NCI-H1092 (cell line): ENCODE measurements at places on chromosomes 11 and 22.

DNA sequence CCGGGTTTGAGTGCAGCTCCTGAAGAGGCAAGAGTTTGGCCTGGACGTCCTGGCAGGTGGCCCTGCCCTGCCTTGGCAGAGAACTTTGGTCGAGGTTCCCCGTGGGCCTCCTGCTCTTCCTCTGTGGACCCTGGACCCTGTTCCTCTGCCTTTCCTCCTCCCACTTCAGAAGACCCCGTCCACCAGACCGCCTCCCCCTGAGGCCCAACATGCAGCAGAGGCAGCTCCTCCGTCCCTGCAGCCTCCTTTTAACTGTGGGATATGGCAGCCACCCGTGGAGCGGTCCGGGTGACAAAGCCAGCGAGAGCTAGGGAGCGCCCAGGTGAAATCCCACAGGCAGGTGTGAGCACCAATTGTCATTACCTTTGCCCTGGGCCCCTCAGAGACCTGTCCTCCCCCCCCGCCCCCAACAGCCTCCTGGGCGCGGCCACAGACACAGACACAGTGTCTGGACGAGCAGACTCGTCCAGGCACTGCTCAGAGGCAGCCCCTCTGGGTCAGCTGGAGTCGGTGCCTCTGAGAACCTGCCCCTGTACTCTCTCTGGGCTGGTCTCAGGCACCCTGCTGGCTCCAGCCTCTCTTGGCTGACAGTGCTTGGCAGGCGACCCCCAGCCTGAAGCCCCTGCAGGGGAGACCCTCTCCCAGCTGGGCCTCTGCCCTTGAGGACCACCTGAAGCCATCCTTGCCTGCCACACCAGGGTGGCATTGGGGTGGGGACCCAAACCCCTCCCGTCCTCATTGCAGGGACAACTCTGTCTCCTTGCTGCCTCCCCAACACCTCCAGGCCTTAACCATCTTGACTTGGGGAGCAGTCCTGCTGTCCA is 4.1 kb upstream of the PTDSS2 start:
- no peak for DNase-seq

DNA sequence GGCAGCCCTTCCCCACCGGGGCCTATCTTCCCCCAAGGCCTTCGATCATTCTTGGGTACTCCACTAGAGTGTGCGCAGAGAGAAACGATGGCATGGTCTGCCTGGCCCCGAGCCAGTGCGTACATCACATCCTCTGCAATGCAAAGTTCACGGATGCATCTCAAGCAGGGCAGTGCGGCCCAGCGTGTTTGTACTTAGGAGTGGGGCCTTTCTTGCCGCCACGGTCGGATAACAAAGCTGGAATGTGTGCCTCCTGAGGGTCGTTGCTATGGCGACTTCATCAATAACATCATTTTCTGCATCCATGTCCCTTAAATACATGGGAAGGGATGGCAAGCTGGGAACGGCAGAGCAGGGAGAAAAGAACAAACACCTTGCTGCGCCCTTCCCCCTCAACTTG is 73.9 kb downstream of the SCUBE1 start:
- no peak for DNase-seq

DNA sequence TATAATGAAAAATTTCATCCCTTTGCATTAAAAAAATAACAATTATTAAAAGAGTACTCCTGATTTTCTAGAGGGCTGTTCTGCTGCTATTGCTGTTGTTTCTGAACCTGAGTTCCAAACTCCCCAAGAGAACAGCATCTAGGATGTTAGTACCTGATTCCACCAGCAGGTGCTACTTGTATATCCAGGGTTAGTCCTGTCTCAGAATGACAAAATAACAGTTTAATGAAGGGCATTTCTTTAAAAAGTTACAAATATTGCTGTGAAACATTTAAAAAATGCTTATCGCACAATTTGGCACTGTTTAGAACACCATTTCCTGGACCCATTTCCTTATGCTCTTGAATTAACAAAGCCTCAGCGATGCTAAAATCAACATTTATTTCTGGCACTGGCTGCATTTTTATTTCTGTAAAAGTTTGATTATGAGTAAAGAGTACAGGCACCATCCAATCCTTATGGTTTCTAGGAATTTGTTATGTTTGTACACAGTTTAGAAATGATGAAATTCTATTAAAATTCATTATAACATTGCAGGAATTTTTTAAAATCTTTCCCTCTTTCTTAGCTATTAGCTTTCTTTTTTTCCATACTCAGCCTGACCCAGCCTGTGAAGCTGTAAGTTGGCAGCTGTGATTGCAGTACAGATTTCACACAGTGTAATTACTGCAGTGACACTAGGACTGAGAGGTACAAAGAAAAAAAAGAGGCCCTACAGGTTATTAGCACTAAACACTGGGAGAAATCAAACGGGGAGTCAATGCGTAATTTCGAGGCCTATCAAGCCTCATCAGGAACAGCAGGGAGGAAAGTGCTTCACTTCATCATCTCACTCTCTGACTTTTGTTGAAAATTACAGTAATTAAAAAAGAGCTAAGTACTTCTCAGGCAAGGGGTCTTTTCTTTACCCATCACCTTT is 208.8 kb downstream of the DCDC1 start:
- peak; percentile 12 for DNase-seq

- DNase-seq: no peak
These were observed 4.0 kb downstream of the DGCR8 start for GRCh38 chr22:20083891-20084546.

- DNase-seq: peak; percentile 11
These were observed 15.5 kb upstream of the UPK3A start for GRCh38 chr22:45268958-45269844.

GRCh38 chr22:20663941-20664593 is 109.8 kb upstream of the SERPIND1 start:
- no peak for DNase-seq

DNA sequence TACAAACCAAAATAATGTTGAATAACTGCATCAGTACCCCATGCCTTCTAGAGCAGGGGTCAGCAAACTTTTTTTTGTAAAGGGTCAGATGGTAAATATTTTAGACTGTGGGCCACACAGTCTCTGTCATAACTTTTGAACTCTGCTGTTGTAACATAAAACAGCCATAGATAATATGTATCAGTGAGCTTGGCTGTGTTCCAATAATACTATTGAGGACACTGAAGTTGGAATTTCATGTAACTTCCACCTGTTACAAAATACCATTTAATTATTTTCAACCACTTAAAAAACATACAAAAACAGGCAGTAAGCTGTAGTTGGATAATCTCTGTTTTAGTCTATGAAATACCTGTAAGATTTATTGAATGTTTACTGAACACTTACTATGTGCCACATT is 55.2 kb downstream of the PICALM start:
- no peak for DNase-seq

DNA sequence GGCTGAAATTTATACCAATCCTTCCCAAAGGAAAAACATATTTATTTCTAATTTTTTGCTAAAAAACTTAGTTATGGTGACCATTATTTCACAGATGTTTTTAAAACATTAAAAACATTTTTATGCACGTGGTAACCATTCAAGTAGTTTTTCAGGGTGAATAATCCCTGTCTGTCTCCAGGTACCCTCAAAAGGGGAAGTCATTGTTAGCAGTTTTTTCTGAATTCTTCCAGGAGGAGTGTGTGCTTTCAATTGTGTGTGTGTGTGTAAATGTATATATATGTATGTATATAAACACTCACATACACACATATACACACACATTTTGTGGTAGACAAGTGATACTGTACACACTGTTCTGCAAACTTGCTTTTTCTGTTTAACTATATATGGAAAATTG is 43.9 kb downstream of the MIAT start:
- DNase-seq: no peak

GRCh38 chr11:87324817-87325489 is 287.2 kb downstream of the TMEM135 start:
- no peak for DNase-seq

DNA sequence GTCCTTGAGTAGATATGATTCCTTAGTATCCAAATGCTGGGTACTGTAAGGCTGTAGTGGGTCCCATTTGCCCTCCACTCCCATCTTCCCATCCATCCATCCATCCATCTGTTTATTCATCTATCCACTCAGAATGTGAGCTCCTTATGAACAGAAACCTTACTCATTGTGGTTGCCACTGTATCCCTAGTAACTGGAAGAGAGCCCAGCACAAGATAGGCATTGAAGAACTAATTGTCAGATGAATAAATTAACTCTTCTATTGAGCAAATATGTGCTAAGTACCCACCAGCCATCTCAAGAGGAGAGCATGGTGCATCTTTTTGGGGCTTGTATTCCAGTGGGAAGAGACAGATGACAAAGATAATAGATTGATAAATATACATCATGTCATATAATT is 86.4 kb upstream of the SEZ6L start:
- peak; percentile 78 for DNase-seq

GRCh38 chr11:105282658-105283057 is 143.1 kb upstream of the CARD18 start:
- no peak for DNase-seq

- no peak for DNase-seq
These were observed 493.5 kb upstream of the B3GAT1 start for GRCh38 chr11:134905517-134905916.

DNA sequence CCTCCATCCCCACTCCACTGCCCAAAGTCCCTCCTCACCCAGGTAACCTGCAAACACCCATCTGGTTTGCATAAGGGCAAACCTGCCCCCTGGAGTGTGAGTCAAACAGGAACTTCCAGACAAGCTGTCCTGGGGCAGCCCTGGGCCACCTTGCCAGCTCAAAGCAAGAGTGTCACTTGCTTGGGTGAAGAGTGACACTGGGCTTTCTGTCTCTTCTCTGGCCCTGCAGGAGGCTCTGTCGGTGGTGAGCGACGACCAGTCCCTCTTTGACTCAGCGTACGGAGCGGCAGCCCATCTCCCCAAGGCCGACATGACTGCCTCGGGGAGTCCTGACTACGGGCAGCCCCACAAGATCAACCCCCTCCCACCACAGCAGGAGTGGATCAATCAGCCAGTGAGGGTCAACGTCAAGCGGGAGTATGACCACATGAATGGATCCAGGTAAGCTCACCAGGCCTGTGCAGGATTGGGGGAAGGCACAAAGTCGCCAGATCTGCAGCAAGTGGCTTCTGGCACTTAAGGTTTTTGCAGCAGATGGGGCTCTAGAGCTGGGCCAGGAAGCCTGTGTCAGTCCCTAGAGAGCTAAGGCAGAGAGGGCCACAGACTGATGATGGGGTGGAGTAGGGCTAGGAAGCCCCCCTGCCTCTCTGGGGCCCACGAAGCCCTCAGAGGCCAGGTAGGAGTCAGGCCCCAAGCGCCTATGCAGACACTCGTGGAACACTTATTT is 64.2 kb downstream of the FLI1 start:
- DNase-seq: no peak

DNA sequence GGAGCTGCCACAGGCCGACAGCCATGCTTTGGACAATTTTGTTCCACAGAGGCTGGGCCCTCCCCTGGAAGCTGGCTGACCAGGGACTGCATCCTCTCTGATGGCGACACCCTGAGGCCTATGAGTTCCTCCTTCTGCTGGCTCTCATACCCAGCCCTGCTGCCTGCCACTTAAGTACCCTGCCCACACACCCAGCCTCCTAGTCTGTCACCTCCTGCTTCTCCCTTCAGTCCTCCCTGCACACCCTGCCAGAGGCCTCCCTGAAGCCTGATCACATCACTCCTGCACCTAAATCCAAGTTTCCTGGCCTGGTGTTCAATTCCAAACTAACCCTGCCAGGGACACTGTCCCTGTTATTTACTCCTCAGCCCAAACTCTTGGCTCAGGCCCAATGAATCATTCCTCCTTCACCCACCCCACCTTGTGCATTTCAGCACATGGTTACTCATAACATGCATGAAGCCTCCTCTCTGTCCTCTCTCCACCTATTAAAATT is 136.7 kb upstream of the NECTIN1 start:
- no peak for DNase-seq

DNA sequence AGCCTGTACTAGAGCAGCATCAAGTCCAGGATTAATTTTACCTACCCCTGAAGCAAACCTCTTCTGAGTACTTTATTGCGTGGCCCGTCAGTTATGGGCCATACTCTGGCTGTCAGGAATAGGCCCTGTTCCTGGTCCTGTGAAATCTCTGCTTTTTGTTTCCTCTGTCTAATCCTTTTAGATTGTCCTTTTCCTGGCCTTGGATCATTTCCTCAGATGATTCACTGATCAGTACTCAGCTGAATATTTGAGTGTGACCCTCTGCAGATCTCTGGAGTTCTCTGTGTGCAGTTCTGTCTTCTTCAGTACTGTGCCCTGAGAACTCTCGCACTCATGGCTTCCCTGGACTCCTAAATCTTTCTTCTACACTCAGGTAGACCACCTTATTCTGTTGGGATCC is 123.5 kb downstream of the UVRAG start:
- DNase-seq: no peak

- DNase-seq: no peak
These were observed 802.4 kb downstream of the TBC1D22A start for GRCh38 chr22:47564651-47565434.

DNA sequence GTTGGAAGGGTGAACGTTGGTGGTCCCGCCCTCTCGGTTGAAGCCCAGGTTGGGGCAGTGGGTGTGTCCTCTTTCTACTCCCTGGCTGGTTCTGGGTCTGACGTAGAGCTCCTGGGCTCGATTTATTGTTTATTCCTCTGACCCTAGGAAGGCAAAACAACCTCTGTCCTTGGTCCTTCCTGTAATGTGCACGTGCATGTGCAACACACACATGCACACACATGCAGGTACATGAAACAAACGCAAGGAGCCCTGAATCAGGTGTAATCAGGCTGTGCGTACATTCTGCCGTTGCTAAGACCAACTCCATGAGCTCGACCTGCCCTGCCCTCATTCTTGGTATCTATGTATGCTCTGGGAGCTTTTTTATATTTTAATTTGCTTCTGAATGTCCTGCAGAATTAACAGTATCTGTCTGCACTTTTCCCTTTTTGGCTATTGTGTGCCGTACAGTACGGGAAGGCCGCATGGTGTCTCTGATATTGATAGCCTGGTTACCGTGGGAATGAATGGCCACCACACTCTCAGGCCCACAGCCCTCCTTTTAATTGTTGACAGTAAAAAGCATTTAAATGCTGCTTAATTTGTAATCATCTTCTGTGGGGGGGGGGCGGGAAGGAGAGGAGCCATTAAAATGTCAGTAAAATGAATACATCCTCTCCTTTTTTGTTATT is 66.0 kb upstream of the NNMT start:
- DNase-seq: no peak

- no peak for DNase-seq
These were observed 773.2 kb downstream of the TBC1D22A start for GRCh38 chr22:47535681-47536080.

GRCh38 chr11:103808252-103808651 is 228.2 kb upstream of the DDI1 start:
- no peak for DNase-seq

GRCh38 chr11:62875698-62876478 is 4.8 kb upstream of the SLC3A2 start:
- no peak for DNase-seq

DNA sequence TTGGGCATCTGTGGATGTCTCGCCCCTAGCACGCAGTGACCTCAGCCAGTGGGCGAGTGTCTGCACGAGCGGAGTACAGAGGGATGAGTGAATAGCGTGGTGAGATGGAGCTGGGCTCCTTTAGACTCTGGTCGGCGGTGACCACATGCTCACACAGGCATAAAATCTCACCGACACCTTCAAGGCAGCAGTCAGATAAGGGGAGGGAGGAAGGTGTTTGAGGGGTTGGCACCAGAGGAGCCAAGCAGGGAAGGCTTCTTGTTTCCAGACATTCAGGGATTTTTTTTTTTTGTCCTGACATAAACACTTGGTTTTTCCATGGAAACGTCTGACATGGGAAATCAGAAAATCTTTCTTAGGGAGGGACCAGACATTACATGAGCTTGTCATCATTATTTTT is 35.8 kb downstream of the GRIK4 start:
- DNase-seq: no peak
